ENCODE measurements at places on chromosomes 16 and 17. TPM values are rescaled to one million over a fixed set of nuclear protein-coding genes. Genes with fewer than 3 reads are reported as not detected.

- H3K27ac ChIP-seq = no peak overlapping the region
- no peak for DNase-seq
- H3K4me3 ChIP-seq = no peak overlapping the region
- H3K36me3 ChIP-seq = no peaks in the 10 kb centered on the region
- H3K27me3 ChIP-seq = no peaks in the 10 kb centered on the region
These were observed 15.7 kb downstream of the C16orf74 start for GRCh38 chr16:85735225-85735635.

GRCh38 chr16:12160815-12161550 lies 184.4 kb downstream of the SNX29 start:
- H3K36me3 ChIP-seq = no peaks in the 10 kb centered on the region
- H3K27ac ChIP-seq = no peak overlapping the region
- no peak overlapping the region for H3K4me3 ChIP-seq
- no peaks in the 10 kb centered on the region for H3K27me3 ChIP-seq
- peaks cover 5% of the 10 kb centered on the region for H3K4me1 ChIP-seq
- no peak for DNase-seq

DNA sequence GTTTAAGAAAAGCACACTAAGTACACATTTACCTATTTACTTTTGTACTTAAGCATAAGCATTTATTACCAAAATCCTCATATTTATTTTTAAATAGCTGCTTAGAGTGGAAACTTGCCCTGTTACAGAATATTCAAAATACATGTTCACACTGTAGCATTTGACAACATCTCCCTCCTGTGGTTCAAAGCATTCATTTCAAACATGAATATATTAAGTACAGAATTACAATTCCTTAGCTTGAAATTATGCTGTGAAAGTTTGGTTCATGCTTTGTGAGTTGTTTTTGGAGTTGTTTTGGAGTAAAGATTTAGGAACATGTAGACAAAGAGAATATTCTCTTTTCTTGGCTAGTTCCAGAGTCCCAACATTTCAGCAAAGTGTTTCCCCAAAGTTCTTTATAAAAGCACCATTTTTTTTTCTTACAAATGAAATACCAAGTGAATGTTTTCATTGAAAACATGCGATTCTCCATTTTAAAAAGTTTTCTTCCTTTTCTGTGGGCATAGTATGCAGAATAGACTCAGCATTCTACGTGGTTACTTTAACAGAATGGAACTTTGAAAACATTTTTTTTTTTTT lies 33.2 kb downstream of the TUBD1 start:
- no peak overlapping the region for H3K27ac ChIP-seq
- no peaks in the 10 kb centered on the region for H3K4me1 ChIP-seq
- no peaks in the 10 kb centered on the region for H3K27me3 ChIP-seq
- no peak for DNase-seq
- H3K4me3 ChIP-seq = no peak overlapping the region
- H3K36me3 ChIP-seq = no peaks in the 10 kb centered on the region

CTRB1 gene
- not detected for total RNA-seq

ZNF385C gene
- 7.5 TPM for total RNA-seq
